ENCODE measurements at places on chromosomes 7 and 10. TPM values are rescaled to one million over a fixed set of nuclear protein-coding genes. Genes with fewer than 3 reads are reported as not detected.

The JAKMIP3 gene
- total RNA-seq = 0.51 TPM

The ZNF479 gene
- total RNA-seq = not detected

The NPFFR1 gene
- not detected for total RNA-seq

The PHKG1 gene
- 1.5 TPM for total RNA-seq

- DNase-seq = no peak
Measured at GRCh38 chr7:6273380-6273837, 985 bp upstream of the CYTH3 start.

- no peak for DNase-seq
Measured at GRCh38 chr10:128557149-128557710, 431.0 kb upstream of the MKI67 start.

DNA sequence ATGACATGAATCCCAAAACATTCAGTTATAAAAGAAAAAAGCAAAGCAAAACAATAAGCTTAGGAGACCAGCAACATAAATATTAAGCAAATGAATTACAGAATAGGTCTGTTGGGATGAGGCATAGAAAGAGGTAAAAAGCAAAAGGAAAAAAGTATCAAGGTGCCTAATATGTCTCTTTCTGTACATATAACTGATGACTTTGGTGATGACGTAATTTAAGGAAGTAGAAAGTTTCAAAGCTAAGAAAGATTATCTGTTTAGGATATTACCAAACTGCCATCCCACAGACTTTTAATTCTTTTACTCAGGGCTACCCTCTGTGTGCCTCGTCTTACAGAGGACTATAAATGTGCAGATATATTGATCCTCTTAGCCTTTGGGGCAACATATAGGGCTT, 1066.5 kb downstream of the SORCS3 start:
- no peak for DNase-seq

- peak; percentile 74 for DNase-seq
Measured at GRCh38 chr7:64887756-64888508, 15.1 kb upstream of the ZNF273 start.
